Karpas-422 (cell line): ENCODE measurements at places on chromosomes 5 and 9.

GRCh38 chr9:4861736-4862451 lies 69.2 kb downstream of the RCL1 start:
- H3K27ac ChIP-seq = no peak overlapping the region
- H3K36me3 ChIP-seq = peaks cover 16% of the 10 kb centered on the region; the same call in 1 of the 2 replicates
- DNase-seq = no peak
- no peak overlapping the region for H3K4me3 ChIP-seq
- H3K27me3 ChIP-seq = no peaks in the 10 kb centered on the region
- H3K4me1 ChIP-seq = no peaks in the 10 kb centered on the region

GRCh38 chr9:18668944-18669343 lies 195.0 kb downstream of the ADAMTSL1 start:
- no peak overlapping the region for H3K27ac ChIP-seq
- no peak for DNase-seq
- H3K4me1 ChIP-seq = no peaks in the 10 kb centered on the region
- H3K4me3 ChIP-seq = no peak overlapping the region
- no peaks in the 10 kb centered on the region for H3K36me3 ChIP-seq

DNA sequence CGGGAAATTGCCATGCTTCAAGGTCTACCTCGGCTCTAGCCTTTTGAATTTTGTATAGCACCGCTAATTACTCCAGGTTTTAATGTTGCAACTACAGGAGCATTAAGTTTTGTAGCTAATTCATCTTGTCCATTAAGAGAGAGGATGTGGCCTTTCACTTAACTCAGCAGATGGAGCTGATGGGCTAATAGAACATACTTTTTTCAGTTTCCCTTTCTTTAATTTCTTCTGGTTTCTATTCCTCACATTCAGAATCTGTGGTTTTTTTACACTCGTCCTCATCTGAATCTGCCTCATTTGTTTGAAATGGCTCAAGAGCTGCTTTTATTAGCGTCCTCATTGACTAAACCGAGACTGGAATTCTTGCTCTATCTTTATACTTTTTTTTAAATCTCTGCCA lies 2085.7 kb upstream of the C9orf72 start:
- H3K36me3 ChIP-seq = no peaks in the 10 kb centered on the region
- H3K4me1 ChIP-seq = no peaks in the 10 kb centered on the region

GRCh38 chr9:126915846-126916543 lies 1.4 kb downstream of the RALGPS1 start:
- no peak overlapping the region for H3K27ac ChIP-seq
- H3K27me3 ChIP-seq = no peaks in the 10 kb centered on the region
- H3K4me3 ChIP-seq = peak overlapping the region; percentile 62; the same call in 1 of the 2 replicates

DNA sequence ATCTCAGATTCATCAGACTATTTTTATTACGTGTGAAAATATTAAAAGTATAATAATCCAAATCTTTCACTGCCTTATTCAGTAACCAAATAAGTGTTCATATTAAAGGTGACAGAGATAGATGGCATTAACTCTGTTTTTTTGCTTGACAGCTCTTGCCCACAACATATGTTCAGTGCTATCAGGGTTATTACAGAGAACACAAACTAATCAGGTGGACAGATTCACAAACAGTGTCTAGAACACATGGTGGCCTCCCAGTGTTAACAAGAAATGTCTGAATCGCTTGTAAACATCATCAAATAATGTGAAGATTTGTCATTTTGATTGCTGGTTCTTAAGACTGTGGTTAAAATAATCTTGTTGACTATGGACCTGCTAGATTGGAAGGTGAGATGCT lies 609.1 kb upstream of the GRAMD2B start:
- H3K27ac ChIP-seq = no peak overlapping the region
- no peak for DNase-seq
- H3K4me1 ChIP-seq = no peaks in the 10 kb centered on the region
- no peaks in the 10 kb centered on the region for H3K27me3 ChIP-seq
- H3K4me3 ChIP-seq = no peak overlapping the region
